Caco-2 (cell line): ENCODE measurements at places on chromosomes 1 and 21. TPM values are rescaled to one million over a fixed set of nuclear protein-coding genes. Genes with fewer than 3 reads are reported as not detected.

- no peaks in the 10 kb centered on the region for H3K4me1 ChIP-seq
- no peaks in the 10 kb centered on the region for H3K36me3 ChIP-seq
- H3K4me3 ChIP-seq: no peak overlapping the region
- DNase-seq: no peak
- no peak overlapping the region for H3K27ac ChIP-seq
- no peaks in the 10 kb centered on the region for H3K27me3 ChIP-seq
Observed at GRCh38 chr21:45064091-45064490, 10.3 kb upstream of the ADARB1 start.

- H3K36me3 ChIP-seq: peaks cover 1% of the 10 kb centered on the region
- peak overlapping the region; percentile 85 for H3K27ac ChIP-seq
- no peak overlapping the region for H3K4me3 ChIP-seq
- no peaks in the 10 kb centered on the region for H3K27me3 ChIP-seq
- DNase-seq: no peak
Observed at GRCh38 chr1:204085876-204086275, 13.0 kb downstream of the SOX13 start.

MPL gene
- 0.49 TPM in 1 of 2 replicates, not detected in the other for total RNA-seq

DNA sequence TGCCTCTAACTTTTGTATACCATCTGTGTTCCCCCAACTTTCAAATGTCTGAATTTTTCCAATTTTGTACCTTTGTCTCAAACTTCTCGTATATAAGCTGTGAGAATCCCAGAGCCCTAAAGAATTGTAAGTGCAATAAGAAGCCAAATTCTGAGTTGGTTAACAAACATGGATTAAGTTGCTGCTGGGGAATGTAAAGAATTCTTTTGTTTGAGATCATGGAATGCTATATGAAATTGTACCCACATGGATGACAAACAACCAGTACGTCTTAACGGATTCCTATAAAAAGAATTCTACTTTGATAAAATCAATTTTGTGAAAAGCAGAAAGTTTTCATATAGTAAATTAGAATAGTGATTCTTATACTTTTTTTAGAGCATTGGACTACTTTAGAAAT is 72.4 kb upstream of the CYP2J2 start:
- H3K4me1 ChIP-seq: no peaks in the 10 kb centered on the region
- no peaks in the 10 kb centered on the region for H3K27me3 ChIP-seq
- DNase-seq: no peak

SIK1 gene
- total RNA-seq: 69.4 and 71.5 TPM in 2 replicates

- no peak for DNase-seq
- no peaks in the 10 kb centered on the region for H3K36me3 ChIP-seq
- H3K27ac ChIP-seq: no peak overlapping the region
- H3K4me1 ChIP-seq: no peaks in the 10 kb centered on the region
Observed at GRCh38 chr1:116725798-116726197, 28.4 kb upstream of the CD2 start.

AGBL4 gene
- not detected in 2 replicates for total RNA-seq

GIPC2 gene
- 4.3 and 4.4 TPM in 2 replicates for total RNA-seq

DNA sequence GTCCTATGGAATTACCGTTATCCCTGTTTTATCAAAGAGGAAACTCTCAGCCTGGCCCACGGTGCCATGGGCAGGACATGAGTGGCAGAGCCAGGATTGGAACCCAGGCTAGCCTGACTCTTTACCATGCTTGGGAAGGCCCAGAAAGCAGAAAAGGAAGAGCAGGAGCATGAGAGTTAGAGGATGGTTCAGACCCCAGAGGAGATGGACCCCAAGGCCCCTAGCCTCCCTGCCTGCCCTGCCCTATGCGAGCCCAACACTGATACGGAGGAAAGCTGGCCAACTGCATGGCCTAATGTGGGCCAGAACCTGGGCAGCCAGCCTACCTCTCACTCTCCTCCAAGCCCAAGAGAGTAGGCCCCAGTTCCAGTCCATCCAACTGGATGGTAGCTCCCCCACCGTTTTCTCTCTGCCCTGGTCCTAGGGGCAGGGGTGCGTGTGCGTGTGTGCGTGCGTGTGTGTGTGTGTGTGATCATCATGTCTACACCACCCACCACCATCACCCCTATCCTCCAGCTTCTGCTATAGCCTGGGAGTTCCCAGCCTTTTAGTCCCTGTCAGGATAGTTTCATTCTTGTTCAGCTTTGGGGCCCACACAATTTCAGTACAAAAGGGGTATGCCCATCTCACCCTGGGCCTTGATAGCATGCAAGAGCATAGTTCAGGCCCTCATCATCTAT is 15.4 kb upstream of the MEX3A start:
- peaks cover 27% of the 10 kb centered on the region for H3K4me1 ChIP-seq
- H3K27me3 ChIP-seq: no peaks in the 10 kb centered on the region
- no peaks in the 10 kb centered on the region; the same call in 1 of the 2 replicates for H3K36me3 ChIP-seq

NUAK2 gene
- total RNA-seq: 25.7 and 27.0 TPM in 2 replicates

DNA sequence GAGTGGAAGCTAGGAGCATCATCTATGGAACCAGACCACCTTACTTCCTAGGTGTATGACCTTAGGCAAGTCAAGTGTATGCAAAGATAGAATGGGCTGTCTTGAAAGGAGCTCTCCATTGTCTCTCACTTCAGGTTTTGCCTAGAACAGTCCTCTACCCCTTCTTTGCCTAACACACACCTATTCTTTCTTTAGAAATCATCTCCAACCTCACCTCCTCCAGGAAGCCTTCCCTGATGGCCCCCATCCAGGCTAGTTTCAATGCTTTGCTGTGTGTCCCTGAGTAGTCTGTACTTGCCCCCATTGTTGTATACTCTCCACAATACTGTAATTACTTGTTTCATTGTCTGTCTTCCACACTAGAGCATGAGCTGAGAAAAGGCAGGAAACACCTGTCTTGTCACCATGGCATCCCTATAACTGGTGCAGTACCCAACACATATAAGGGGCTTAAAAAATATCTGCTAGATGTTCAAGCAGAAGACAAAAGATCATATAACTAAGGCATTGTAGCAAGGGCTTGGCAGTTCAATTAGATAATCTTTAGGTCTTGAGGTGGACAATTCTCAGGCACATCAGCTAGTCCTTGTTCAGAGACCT is 83.0 kb downstream of the RRAGC start:
- no peak overlapping the region for H3K4me3 ChIP-seq
- DNase-seq: no peak
- no peak overlapping the region for H3K27ac ChIP-seq
- H3K27me3 ChIP-seq: no peaks in the 10 kb centered on the region
- no peaks in the 10 kb centered on the region for H3K4me1 ChIP-seq

DNA sequence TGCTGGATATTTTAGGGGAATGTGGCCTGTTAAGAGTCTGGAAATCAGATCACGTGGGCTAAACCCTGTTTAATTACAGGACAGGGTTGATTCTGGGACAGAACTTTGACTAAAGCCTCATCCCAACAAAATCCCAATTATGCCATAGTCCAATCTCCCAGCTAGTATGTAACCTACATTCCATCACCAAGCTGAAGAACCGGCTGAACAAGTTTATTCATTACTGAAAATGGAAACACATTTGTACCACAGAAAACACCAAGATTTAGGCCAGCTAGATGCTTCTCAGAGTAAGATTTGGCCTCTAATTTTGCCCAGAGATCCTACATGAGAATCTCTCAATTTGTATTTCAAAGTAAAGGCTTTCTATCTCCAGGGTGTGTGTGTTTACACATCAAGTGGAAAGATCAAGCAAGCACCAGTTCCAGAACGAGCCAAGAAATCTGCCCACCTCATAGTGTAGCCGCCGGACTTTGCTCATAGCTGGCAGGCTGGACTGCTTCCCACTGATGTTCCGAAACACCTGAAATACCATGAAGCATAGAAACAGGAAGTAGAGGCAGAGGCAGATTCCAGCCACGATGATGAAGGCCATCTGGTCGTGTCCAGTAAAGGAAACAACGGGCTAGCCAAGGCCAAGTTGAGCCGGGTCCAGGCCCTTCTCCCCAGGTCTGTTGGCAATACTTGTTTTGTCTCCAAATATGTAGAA is 86.8 kb downstream of the WLS start:
- no peaks in the 10 kb centered on the region for H3K27me3 ChIP-seq
- DNase-seq: peak; percentile 52
- H3K4me1 ChIP-seq: peaks cover 18% of the 10 kb centered on the region
- H3K36me3 ChIP-seq: no peaks in the 10 kb centered on the region; the same call in 1 of the 2 replicates
- H3K27ac ChIP-seq: peak overlapping the region; percentile 67
- H3K4me3 ChIP-seq: no peak overlapping the region

DNA sequence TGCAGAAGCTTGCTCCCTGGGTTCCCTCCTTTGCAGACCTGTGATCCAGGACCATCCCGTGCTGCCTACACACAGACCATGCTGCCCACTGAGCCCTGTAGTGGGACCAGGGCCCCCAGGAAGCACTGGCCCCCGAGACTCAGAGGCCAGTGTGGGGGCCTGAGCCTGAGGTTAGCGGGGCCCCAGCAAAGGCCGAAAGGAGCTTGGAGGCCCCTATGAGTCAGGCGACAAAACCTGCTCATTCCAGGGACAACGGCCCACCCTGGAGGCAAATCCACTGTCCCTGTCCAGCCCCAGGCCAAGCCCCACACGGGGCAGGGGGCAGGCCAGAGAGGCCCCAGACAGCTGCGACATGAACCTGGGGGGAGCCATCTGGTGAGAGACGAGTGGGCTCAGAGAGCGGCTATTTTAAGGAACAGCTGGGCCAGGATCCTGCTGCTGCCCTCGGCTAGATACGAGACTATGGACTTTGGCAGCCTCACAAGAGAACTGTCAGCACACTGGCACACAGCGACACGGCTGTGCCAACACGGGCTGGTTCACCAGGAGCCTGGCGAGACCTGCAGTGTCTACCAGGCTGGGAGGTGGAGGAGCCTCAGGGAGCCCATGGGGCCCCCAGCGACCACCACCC is 74.7 kb downstream of the ARHGEF16 start:
- no peak overlapping the region for H3K4me3 ChIP-seq
- H3K27me3 ChIP-seq: no peaks in the 10 kb centered on the region
- H3K4me1 ChIP-seq: peaks cover 18% of the 10 kb centered on the region
- no peaks in the 10 kb centered on the region for H3K36me3 ChIP-seq
- H3K27ac ChIP-seq: no peak overlapping the region

LCE1E gene
- total RNA-seq: not detected in 2 replicates

DNA sequence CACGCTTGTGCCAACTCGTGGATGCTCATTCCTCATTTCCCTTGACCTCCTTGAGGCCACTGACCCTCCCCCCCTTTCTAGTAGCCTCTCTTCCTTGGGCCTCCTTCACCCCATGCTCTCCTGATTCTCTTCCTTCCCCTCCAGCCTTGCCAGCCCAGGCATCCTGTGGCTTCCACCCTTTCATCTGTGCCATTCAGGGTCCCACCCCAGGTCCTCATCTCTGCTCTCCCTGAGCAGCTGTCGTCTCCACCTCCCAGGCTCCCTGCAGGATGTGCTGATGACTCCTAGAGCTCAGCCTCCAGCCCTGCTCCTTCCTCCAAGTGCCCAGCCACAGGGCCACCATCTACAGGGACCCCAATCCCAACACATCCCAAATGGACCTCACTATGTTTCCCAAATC is 197.4 kb downstream of the GRIK3 start:
- H3K27ac ChIP-seq: no peak overlapping the region
- H3K36me3 ChIP-seq: no peaks in the 10 kb centered on the region
- H3K27me3 ChIP-seq: no peaks in the 10 kb centered on the region
- no peak for DNase-seq
- H3K4me3 ChIP-seq: no peak overlapping the region

ATAD3C gene
- total RNA-seq: 0.84 and 0.95 TPM in 2 replicates

DNA sequence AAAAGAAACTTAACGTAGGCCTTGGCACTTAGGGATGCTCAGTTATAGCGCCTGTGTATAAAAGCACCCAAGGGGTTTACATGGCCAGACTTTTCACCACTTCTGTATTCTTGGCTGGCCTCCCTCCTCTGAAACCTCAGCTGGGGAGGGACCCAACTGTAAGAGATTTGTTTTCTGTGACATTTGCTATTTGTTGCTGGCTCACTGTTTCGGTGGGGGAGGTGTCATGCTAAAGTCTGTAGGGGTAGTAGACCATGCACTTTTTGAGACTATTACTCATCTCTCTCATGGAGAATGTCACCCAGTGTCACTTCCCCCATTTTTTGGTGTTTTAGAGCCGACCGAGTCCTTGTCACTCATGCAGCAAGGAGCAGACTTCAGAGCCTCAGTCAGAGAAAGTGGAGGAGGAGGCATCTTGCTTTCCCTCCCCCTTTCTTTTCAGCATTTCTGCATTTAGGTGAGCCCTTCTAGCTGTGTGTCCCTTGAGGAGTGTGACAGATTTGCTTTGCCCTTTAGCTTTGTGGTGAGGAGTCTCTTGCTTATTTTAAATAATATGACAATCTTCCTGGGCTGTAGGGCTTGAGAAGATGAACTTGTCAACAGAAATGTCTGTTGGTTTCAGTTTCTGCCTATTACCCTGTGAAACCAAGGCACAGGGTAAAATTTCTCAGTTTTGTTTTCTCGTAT is 160.1 kb downstream of the FASLG start:
- no peak overlapping the region for H3K27ac ChIP-seq
- H3K36me3 ChIP-seq: no peaks in the 10 kb centered on the region
- H3K4me1 ChIP-seq: no peaks in the 10 kb centered on the region
- no peak for DNase-seq
- H3K4me3 ChIP-seq: no peak overlapping the region

- no peak for DNase-seq
- H3K27me3 ChIP-seq: no peaks in the 10 kb centered on the region
- no peaks in the 10 kb centered on the region for H3K4me1 ChIP-seq
- no peak overlapping the region for H3K4me3 ChIP-seq
- no peak overlapping the region for H3K27ac ChIP-seq
Observed at GRCh38 chr1:6569033-6569432, 10.8 kb upstream of the ZBTB48 start.

EXTL1 gene
- total RNA-seq: 0.09 and 0.34 TPM in 2 replicates

FAM43B gene
- total RNA-seq: 3.6 and 4.4 TPM in 2 replicates

GRCh38 chr1:229344937-229345684 is 2.3 kb upstream of the CCSAP start:
- no peak for DNase-seq
- H3K36me3 ChIP-seq: no peaks in the 10 kb centered on the region
- no peak overlapping the region for H3K4me3 ChIP-seq
- no peak overlapping the region for H3K27ac ChIP-seq
- H3K27me3 ChIP-seq: no peaks in the 10 kb centered on the region

- H3K27ac ChIP-seq: no peak overlapping the region
- no peak overlapping the region for H3K4me3 ChIP-seq
- no peak for DNase-seq
- no peaks in the 10 kb centered on the region for H3K27me3 ChIP-seq
- H3K4me1 ChIP-seq: no peaks in the 10 kb centered on the region
- H3K36me3 ChIP-seq: no peaks in the 10 kb centered on the region
Observed at GRCh38 chr21:31387560-31388186, 43.6 kb upstream of the TIAM1 start.

ST6GALNAC5 gene
- 0.09 and 0.14 TPM in 2 replicates for total RNA-seq

DNA sequence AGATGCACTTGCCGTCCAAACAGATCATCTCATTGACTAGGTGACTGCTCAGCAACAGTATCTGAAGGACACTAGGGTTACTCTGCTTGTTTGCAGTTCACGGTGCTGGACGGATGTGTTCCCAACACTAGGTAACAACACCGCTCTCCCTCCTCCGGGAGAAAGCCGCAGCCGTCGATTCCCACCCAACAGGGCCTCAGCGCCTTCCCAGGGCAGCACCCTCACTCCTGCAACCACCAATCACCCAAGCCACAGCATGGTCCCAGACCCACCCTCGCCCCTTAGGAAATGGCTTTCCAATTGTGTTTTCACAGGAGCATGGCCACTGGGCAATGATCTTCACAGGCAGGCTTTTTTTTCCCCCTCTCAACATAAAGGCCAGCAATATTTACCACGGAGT is 779 bp downstream of the TLR5 start:
- H3K27me3 ChIP-seq: no peaks in the 10 kb centered on the region
- H3K36me3 ChIP-seq: no peaks in the 10 kb centered on the region
- DNase-seq: no peak
- peaks cover 20% of the 10 kb centered on the region for H3K4me1 ChIP-seq
- H3K27ac ChIP-seq: peak overlapping the region; percentile 23
